Naive B cell (primary cell): ENCODE measurements at places on chromosomes 6 and 20. TPM values are rescaled to one million over a fixed set of nuclear protein-coding genes. Genes with fewer than 3 reads are reported as not detected.

Gene TMEM239
- polyA plus RNA-seq, result not detected

DNA sequence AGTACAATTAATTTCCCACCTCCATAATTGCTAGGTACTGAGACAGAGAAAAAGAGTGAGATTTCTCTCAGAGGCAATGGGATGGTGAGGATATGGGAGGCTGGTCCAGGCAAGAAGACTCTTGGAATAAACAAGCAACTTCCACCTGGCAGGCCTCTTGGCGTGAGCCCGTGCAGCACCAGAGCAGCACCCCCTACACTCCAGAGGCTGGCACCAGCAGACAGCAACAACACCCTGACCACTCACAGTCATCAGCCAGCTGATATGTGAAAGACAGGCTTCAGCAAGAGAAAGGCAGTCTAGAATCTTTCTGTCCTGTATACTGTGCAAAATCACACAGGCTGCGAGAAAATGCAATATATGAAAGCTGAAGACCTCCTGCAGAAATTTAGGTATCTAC, 59.7 kb downstream of the KIF13A start:
- DNase-seq, result no peak

GRCh38 chr6:51302431-51302830, 483.8 kb downstream of the TFAP2B start:
- DNase-seq, result no peak

GRCh38 chr20:36384022-36384619, 78.0 kb downstream of the DLGAP4 start:
- peak; percentile 5 for DNase-seq

DNA sequence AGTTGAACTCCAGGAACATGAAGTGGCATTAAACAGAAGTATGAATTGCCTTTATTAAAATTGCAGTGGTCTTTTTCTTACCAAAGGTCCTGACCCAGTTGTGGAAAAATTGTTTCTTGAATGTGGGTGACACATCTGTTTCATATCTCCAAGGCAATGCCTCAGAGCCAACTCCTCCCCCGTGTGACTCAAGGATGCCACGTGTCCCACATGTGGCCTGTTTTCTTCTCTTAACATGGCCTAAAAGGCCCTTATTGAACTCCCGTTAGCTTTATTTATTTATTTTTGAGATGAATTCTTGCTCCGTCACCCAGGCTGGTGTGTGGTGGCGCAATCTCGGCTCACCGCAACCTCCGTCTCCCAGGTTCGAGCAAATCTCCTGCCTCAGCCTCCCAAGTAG, 128.4 kb upstream of the ESR1 start:
- no peak for DNase-seq
